Activated naive CD8-positive, alpha-beta T cell treated with anti-CD3 and anti-CD28 coated beads, Interleukin-2, amount 50 U/mL, for 24 hours (primary cell): ENCODE measurements at places on chromosomes 7 and 10.

GRCh38 chr7:33806298-33807154, 98.8 kb upstream of the BMPER start:
- no peak for DNase-seq

- peak; percentile 34 for DNase-seq
Observed at GRCh38 chr7:134548877-134549276, at the start of gene AKR1B15. AKR1B15 (plus strand) TSS chr7:134549110; CDS start chr7:134564620, 15,510 bp downstream.

- DNase-seq = no peak
Observed at GRCh38 chr10:122798704-122799231, 46.9 kb downstream of the CUZD1 start.

DNA sequence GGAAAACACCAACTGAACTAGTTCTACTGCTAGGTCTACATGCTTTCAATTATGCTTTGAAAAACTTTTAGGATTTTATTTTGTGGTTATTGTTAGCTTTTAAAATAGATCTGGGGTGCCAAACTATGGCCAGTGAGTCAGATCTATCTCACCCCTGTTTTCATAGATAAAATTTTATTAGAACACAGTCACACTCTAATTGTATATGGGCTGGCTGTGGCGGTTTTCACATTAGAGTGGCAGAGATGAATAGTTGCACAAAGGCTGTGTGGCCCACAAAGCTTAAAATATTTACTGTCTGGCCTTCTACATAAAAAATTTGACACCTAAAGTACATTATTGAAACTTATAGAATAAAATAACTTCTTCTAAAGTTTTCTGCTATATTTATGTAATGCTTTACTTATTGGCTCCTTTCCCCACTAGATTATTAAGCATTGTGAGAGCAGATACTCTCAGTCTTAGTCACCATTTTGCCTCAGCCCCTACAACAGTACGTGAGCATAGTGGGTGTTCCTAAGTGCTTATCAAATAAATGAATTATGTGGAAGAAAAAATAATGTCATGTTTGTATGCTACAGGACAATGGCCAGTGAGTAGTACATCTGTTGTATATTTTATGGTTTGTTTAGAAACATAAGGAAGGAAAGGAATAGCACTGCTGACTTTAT, 5.4 kb upstream of the SUV39H2 start:
- DNase-seq = no peak

- no peak for DNase-seq
Observed at GRCh38 chr10:104580321-104580720, 60.8 kb upstream of the SORCS3 start.
